AG10803 (cell line): ENCODE measurements at places on chromosomes 6 and 20.

- DNase-seq: no peak
Measured at GRCh38 chr6:40563111-40563510, 24.1 kb downstream of the LRFN2 start.

DNA sequence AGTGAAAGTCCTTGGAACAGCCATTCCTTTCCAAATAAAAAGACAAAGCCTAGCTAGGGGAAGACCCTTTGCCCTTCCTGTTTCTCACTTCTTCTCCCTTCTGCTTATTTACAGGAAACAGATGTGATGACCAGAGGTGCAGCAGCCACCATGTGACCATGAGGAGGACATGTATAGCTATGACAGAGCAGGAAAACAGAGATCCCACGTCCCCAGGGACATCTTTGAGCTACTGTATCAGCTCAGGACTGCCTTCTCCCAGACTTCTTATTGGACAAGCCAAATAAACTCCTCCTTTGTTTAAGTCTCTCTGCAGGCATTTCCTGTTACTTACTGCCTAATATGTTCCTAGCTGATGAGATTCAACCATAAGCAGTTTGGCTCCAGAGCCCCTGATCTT, 133.1 kb upstream of the MLN start:
- no peak for DNase-seq

GRCh38 chr6:99148111-99148510, 200.4 kb upstream of the FBXL4 start:
- no peak for DNase-seq

- no peak for DNase-seq
Measured at GRCh38 chr6:18219591-18219990, 44.7 kb downstream of the DEK start.

DNA sequence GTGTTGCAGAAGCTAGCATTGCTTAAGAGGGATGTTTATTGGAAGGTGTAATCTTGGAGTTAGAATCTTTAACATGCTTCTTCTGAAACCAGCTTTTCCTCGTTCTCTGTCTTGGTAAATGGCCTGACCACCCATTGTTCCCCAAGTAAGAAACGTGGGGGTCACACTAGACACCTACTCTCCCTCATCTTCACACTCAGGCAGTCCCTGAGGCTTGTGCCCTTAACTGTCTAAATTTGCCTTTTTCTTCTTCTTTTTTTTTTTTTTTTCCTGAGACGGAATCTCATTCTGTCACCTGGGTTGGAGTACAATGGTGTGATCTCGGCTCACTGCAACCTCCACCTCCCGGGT, 16.2 kb upstream of the ARFGEF2 start:
- DNase-seq: no peak

DNA sequence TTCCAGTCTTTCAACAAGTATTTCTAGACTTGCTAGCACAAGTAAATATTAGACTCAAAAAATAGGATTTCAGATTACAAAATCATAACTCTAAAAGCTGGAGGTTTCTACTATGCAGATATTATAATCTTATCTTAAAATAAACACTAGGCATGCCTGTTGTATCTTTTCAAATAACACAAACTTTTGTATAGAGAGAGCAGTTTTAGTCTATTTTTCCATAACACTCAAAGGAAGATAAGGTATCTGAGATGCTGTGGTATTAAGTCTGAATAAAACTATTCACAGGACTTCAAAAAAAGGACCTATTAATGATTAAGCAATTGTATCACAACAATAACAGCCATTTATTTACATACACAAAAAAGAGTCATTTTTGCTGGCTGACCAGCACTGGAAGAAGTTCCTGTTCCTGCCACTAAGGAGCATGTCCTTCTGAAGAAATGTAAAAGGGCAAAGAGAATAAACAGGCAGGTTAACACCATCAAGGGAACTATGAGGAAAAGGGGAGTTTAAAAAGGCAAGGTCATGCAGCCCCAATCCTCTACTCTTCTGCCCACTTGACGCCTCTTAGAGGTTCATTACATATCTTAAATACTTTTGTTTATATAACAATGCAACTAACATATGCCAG, 39.4 kb downstream of the REPS1 start:
- no peak for DNase-seq

DNA sequence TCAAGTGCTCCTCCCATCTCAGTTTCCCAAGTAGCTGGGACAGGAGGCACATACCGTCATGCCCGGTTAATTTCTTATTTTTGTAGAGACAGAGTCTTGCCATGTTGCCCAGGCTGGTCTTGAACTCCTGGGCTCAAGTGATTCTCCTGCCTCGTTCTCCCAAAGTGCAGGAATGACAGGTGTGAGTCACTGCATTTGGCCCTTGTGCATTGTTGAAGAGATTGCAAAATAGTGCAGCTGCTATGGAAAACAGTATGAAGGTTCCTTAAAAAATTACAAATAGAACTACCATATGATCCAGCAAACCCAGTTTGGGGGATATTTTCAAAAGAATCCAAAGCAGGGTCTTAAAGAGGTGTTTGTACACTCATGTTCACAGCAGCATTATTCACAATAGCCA, 69.1 kb downstream of the GJA10 start:
- DNase-seq: no peak

DNA sequence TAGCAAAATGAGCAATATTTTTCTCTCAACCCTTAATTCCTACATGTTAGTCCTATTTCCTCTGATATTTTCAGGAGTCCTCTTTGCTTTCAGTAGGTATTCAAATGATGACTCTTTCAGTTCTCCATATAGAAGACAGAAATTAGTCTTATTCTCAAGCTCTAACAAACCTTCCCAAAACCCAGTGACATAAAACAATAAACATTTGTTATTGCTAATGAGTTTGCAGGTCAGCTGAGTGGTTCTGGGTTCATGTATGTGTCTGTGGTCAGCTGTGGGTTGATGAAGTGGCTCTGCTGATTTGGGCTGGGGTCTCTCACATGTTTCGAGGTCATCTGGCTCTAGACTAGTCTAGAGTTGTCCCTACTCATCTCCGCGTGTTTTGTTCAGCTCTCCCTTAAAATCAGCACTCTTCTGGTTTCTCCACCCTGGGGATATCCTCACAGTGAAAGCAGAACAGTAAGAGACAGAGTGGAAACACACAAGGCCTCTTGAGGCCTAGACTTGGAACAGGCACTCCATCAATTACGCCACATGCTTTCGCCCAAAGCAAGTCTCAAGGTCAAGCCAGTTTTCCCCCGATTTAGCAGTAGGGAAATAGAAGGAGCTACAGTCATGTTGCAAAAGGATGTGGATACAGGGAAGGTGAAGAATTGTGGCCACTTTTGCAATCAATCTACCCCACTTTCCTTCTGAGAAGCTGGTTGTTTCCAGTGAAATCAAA, 273.0 kb downstream of the PLCB1 start:
- DNase-seq: no peak
